Keratinocyte (primary cell): ENCODE measurements at places on chromosomes 1 and 21. TPM values are rescaled to one million over a fixed set of nuclear protein-coding genes. Genes with fewer than 3 reads are reported as not detected.

- DNase-seq = peak; percentile 71
Observed at GRCh38 chr1:173062150-173062938, 11.6 kb upstream of the TNFSF18 start.

- peak; percentile 63 for DNase-seq
Observed at GRCh38 chr1:54323921-54324250, 82.3 kb downstream of the SSBP3 start.

DNA sequence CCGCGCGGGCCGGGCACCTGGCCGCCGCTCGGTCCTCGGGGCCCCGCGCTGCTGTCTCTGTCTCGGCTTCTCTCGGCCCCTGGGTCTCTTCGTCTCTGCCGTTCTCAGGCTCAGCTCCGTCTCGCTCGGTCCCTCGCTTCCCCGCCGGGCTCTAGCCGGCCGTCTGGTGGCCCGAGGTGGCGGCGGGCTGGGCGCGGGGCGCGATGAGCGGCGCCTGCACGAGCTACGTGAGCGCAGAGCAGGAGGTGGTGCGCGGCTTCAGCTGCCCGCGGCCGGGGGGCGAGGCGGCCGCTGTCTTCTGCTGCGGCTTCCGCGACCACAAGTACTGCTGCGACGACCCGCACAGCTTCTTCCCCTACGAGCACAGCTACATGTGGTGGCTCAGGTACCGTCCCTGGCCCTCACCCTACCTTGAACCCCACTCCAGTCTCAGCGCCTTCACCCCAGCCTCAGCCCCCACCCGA is 355 bp downstream of the SHISAL2A start:
- DNase-seq = no peak

DNA sequence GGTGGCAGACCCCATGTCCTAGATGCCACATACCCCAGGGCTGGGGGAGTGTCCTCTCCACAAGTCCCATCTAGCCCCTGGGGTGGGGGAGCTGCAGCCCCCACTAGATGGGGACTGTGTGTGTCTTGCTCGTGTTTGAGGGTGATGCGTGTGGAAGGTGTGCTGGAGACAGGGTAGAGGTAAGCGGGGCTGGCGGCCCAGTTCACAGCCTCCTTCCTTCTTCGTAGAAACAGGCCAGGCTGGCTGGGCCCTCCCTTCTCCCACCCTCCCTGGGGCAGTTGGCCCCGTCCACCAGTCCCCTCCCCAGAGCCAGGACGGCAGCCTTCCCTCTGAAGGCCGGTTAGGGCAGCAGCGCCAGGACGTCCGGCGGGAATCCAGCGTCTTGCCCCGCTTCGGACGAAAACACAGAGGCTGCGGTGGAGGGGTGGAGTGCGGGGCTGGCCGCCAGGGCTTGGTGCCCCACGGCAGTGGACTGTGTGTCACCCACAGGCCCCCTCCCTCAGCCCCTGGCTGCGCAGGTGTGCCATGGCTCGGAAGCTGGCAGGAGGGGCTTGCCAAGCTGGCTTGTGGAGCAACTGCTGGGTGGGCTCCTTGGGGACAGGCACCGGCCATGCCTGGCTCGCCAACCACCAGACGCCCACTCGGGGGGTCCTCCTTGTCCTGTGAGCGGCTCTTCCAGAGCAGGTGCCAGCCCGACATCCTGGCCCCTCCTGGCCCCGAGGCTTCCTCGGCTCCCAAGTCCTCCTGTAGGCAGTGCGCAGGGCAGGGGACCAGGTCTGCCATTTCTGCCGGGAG is 3.6 kb downstream of the PRDM16 start:
- no peak for DNase-seq

DNA sequence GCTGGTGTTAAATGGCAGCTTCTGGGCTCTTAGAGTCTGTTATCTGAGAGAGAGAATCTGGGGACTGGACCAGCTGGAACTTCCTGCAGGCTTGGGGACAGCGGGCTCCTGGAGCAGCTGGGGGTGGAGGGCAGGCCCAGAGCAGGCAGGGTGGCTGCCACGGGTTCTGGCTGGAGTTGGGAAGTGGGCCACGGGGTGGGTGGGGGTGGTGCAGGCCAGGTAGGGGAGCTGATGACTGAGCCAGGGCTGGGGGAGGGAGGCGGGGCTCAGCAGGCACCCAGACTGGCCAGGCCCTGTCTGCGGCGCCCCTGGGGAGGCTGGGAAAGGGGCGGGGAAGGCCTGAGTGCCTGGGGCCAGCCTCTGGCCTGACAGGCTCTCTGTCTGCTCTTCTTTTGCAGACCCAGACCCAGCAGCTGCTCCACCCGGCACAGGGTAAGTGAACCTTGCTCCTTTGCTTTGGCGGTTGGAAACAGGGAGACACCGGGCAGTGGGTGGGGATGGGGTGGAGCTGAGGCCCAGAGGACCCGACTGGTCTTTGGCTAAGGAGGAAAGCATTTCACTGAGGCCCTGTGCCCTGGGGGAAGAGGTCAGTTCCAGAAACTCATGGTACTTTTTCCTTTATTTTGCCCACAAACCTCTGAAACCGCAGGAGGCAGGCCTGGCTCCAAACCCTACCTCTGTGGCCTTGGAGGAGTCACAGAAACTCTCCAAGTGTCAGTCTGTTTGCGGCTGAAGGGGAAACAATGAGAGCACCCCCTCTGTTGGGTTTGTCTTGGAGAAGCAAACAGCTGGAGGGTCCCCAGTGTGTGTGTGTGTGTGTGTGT is 48.8 kb downstream of the ARHGEF10L start:
- no peak for DNase-seq

DNA sequence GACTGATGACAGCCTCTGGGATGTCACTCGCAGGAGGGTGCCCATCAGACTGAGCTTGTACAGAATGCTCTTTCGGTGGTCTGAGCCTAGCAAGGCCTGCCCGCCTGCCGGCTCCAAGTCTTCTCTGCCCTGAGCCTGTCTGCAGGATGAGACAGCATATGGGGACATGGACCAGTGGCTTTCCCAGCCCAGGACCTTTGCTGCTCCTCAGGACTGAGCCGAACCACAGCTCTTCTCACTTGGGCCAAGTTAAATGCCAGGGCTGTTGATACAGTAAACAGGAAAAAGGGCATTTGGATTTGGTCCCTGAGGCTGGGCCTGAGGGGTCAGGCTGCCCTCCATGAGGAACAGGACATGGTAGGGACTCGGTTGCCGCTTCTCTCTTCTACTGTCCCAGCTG is 64.3 kb upstream of the EPS8L3 start:
- no peak for DNase-seq

DNA sequence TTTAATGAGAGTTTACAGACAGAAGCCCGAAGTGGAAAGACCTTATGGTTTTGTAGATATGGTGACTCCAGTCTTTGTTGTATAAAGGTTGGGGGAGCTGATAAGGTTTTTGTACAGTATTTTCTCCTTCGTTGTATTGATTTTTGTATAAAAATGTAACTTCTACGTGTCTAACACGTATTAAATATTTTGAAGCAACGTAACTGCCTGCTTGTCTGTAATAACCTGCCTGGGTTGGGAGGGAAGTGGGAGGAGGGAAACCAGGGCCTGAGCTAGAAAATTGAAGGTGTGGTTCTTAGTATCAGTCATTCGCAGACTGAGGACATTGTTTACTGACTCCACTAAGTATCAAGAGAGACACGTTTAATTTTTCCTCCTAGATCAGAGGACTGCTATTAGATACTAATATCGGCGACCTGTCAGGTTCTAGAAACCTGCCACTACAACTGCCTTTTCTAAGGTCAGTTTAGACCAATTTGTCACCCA is 2.2 kb downstream of the IER5 start:
- no peak for DNase-seq

DNA sequence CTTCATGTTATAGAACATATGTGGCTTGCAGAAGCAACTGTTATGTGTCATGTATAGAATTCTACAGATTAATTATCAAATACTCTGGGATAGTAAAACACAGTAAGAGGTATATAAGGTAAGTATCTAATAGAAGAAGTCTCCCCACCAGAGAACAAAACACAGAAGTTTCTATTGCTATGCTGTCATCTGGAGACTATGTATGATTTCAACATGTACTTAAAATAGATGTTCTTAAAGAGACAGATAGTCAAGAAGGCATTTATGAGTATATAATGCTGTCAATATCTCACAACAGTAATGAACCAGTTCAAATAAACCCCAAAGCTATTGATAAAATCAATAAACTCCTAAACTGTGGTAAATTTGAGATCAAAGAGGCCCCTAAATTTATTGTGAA is 8.1 kb upstream of the ADCY10 start:
- DNase-seq = no peak

GRCh38 chr1:172630056-172630818 is 28.7 kb upstream of the FASLG start:
- DNase-seq = no peak

GRCh38 chr1:232987046-232987773 is 36.8 kb downstream of the NTPCR start:
- DNase-seq = peak; percentile 33

DNA sequence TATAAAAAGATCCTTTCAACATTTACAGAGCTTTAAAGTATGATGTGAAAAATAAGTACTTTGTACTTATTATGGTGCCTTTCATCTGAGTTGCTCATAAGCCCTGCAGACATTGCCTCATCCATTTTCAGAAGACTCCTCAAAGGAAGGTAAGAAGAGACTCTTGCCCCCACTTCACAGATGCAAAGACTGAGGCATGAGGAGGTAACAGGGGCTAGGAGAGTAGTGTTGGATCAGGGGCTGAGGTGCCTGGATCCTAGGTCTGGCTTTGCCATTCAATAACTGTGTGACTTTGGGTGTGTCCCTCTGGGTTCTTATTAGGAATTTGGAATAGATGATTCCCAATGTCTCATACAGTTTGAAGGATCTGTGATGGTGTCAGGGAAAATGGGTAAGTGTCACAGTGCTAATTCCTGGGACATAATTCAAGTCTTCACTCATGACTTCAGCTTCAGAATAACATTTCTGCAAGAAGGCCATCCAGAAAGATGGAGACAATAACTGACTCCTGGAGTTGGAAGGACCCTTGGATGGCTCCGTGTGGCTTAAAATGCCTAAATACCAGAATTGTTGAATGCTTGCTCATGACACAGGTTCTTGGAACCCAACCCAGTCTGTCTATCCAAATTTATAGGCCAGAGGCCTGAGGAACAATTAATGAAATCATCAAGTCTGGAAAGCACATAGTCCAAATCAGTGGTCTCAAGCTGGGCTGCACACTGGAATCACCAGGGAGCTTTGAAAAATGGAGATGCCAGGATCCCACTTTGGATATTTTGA is 93.1 kb upstream of the RUNX1 start:
- DNase-seq = no peak

- DNase-seq = peak; percentile 94
Observed at GRCh38 chr1:59814180-59814900, 409 bp upstream of the HOOK1 start.

DNA sequence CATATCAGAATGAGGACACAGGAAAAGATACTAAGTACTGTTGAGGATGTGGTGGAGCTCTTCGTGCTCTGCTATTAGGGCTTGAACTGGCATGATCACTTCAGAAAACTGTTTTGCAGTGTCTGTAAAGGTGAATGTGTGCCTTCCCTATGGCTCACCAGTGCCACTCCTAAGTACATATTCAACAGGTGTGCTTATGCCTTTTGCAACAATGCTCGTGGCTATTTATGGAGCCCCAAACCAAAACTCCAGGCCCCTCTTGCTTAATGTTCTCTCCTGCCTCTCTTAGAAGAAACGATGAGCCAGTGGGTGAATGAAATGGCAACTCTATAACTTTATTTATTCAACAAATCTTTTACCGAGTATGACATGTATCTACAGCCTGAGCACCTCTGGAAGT is 70.2 kb downstream of the TAS1R2 start:
- DNase-seq = no peak

- DNase-seq = no peak
Observed at GRCh38 chr21:46618738-46619379, 14.0 kb upstream of the S100B start.

- no peak for DNase-seq
Observed at GRCh38 chr1:36206323-36206858, 17.9 kb upstream of the THRAP3 start.

- no peak for DNase-seq
Observed at GRCh38 chr1:61357539-61357938, 275.2 kb downstream of the NFIA start.

The KCNJ6 gene
- polyA plus RNA-seq = not detected in 3 replicates

The RRP1B gene
- polyA plus RNA-seq = 13.0 to 24.0 TPM (median 19.8 TPM) in 3 replicates

The NOS1AP gene
- polyA plus RNA-seq = 0.01 to 0.02 TPM in 2 of 3 replicates, not detected in the other

The CFHR2 gene
- polyA plus RNA-seq = not detected in 3 replicates

The PPM1J gene
- polyA plus RNA-seq = 7.7 to 14.2 TPM (median 7.7 TPM) in 3 replicates

The TEX35 gene
- 0.18 TPM in 1 of 3 replicates, not detected in the others for polyA plus RNA-seq

The MAST2 gene
- polyA plus RNA-seq = 12.2 to 15.7 TPM (median 14.6 TPM) in 3 replicates

The NFYC gene
- polyA plus RNA-seq = 32.4 to 48.5 TPM (median 35.4 TPM) in 3 replicates
